ENCODE measurements at places on chromosomes 5 and 9. TPM values are rescaled to one million over a fixed set of nuclear protein-coding genes. Genes with fewer than 3 reads are reported as not detected.

The APBA1 gene
- total RNA-seq = 0.98 TPM

The FOXD4 gene
- 0.22 TPM for total RNA-seq

- no peaks in the 10 kb centered on the region for H3K27me3 ChIP-seq
- no peak overlapping the region for H3K4me3 ChIP-seq
- H3K36me3 ChIP-seq = no peaks in the 10 kb centered on the region
- no peak overlapping the region for H3K27ac ChIP-seq
Measured at GRCh38 chr9:115194216-115194615, 76.3 kb upstream of the TNC start.

DNA sequence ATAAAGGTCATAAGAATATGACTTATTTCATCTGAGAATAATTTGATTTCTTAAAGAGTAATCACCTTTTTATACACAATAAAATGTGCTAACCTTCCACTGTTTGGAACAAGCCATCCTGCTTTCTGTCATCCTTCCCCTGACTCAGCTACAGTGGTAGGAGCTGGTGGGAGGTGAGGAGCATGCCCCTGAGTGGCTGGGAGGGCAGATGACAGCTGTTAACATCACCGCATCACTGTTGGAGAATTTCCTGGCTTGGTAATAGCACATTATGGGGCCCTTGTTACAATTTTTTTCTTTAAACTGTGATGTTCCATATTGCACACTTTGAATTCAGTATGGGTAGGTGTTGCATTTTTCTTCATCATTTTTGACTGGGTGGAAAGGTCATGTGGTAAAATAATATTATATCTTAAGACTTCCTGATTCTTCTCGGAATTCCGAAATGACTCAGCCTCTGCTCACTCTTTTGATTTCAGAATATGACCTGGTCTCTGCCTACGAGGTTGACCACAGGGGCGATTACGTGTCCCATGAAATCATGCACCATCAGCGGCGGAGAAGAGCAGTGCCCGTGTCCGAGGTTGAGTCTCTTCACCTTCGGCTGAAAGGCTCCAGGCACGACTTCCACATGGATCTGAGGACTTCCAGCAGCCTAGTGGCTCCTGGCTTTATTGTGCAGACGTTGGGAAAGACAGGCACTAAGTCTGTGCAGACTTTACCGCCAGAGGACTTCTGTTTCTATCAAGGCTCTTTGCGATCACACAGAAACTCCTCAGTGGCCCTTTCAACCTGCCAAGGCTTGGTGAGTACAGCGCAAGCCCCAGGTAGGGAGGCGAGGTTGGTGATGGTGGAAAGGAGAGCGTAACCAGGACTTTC lies 5.8 kb downstream of the ADAMTS16 start:
- no peaks in the 10 kb centered on the region for H3K36me3 ChIP-seq
- H3K27me3 ChIP-seq = no peaks in the 10 kb centered on the region
- no peak overlapping the region for H3K27ac ChIP-seq

The PCDHB3 gene
- total RNA-seq = not detected

DNA sequence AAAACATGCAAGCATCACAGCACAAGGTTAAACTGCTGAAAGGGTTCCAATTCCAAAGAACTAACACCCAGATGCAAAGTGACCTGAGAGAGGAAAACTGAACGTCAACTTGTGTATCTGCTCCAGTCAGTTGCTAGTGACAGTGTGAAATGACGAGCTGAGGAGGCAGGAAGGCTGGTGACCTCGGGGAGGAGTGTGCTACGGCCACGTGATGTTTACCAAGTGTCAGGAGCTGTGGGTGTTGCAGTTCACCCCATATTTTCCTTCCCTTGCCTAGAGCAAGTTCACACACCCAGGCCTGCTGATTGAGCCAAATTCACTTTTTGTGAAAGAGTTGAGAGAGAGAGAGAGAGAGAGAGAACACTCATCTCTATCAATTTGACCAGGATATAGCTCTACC lies 231.6 kb upstream of the ANKH start:
- no peak for DNase-seq
- no peak overlapping the region for H3K4me3 ChIP-seq
- H3K36me3 ChIP-seq = no peaks in the 10 kb centered on the region
- H3K27ac ChIP-seq = no peak overlapping the region

DNA sequence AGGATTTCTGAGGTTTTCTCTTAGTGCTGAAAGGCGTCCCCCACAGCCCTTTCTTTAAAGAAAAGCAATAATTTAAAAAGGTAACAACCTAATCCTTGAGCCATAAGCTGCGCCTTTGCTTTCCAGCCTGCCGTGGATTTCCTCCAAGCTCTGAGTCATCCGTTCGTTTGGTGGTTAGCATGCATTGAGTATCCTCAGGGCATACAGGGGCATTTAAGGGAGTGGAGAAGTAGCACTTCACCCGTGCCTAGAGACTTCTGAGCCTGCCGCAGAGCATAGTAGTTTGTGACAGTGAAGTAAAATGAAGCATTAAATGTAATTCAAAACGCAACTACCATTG lies 892 bp upstream of the TNC start:
- H3K4me1 ChIP-seq = peaks cover 3% of the 10 kb centered on the region
- H3K27me3 ChIP-seq = no peaks in the 10 kb centered on the region
- no peak for DNase-seq
- H3K36me3 ChIP-seq = no peaks in the 10 kb centered on the region
- no peak overlapping the region for H3K27ac ChIP-seq

The LPAR1 gene
- total RNA-seq = 1.9 TPM

DNA sequence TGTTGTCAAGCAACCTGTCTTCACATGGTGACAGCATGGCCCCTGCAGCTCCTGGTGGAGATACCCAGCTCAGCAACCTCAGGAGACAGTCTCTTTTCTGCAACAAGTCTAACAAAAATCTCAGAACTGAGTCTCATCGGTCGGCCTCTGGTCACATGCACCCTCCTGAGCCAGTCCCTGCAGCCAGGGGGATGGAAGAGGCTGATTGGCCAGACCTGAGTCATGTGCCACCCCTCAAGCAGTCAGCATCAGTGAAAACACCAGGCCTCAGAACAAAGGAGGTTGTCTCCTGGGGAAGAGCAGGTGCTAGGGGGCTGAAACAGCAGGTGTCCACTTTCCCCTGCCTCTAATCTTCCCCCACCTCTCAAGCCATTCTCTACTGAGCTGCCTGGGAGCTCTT lies 54.4 kb downstream of the SMIM23 start:
- no peak overlapping the region for H3K4me3 ChIP-seq
- no peaks in the 10 kb centered on the region for H3K27me3 ChIP-seq
- DNase-seq = no peak
- H3K27ac ChIP-seq = no peak overlapping the region
- no peaks in the 10 kb centered on the region for H3K4me1 ChIP-seq

DNA sequence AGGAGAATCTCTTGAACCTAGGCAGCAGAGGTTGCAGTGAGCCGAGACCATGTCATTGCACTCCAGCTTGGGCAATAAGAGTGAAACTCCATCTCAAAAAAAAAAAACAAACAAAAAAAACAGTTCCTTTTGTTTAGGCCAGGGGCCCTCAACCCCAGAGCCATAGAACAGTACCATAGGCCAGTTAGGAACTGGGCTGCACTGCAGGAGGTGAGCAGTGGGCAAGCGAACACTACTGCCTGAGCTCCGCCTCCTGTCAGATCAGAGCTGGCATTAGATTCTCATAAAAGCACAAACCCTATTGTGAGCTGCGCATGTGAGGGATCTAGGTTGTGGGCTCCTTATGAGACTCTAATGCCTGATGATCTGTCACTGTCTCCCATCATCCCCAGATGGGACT lies 49.1 kb upstream of the SUB1 start:
- H3K27me3 ChIP-seq = no peaks in the 10 kb centered on the region
- no peaks in the 10 kb centered on the region for H3K36me3 ChIP-seq
- peaks cover 11% of the 10 kb centered on the region for H3K4me1 ChIP-seq
- H3K27ac ChIP-seq = no peak overlapping the region

- no peak for DNase-seq
- H3K27ac ChIP-seq = no peak overlapping the region
- no peaks in the 10 kb centered on the region for H3K27me3 ChIP-seq
Measured at GRCh38 chr5:99449786-99450185, 521.0 kb upstream of the CHD1 start.

All from naive thymus-derived CD4-positive, alpha-beta T cell (primary cell).